CD4-positive, alpha-beta T cell treated with Interleukin-1 beta for 1 hour (primary cell): ENCODE measurements at places on chromosomes 2 and 18.

DNA sequence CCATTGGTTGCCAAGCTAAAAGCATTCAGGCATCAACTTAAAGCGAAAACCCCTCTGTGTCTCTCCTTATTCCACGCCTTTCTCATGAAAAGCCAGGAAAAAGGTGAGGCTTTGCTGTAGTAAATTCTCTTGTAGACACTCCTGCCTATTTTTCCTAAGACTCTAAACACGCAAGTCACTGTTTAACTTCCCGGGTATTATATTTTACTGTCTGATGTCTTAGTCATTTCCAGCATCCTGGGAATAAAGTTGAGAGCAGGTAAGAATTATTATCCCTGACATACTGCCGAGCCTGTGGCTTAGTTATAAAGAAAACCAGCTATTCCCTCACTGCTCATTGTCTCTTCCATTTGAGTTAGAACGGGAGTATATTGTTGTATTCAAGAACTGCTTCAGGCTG is 112.4 kb upstream of the GATA6 start:
- DNase-seq: no peak

GRCh38 chr18:76892832-76893231 is 70.5 kb downstream of the ZNF236 start:
- DNase-seq: no peak

GRCh38 chr2:66982766-66983165 is 414.4 kb upstream of the ETAA1 start:
- no peak for DNase-seq

DNA sequence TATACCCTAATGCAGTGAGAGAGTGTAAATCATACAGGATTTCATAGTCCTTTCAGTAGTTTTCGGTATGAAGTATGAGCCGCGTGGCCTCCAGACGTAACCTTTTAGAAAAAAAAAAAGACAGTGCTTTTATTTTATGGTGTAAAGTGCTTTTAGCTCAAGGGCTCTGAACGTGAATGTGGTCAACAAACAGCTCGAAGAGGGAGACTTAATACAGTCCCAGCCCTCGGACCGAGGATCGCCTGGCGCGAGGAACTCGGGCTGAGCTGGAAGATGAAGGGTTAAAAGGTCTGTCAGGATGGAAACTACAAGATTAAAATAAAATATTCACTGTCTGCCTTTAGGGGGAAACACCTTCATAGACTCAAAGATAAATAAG is 4.0 kb upstream of the BCL11A start:
- DNase-seq: no peak

DNA sequence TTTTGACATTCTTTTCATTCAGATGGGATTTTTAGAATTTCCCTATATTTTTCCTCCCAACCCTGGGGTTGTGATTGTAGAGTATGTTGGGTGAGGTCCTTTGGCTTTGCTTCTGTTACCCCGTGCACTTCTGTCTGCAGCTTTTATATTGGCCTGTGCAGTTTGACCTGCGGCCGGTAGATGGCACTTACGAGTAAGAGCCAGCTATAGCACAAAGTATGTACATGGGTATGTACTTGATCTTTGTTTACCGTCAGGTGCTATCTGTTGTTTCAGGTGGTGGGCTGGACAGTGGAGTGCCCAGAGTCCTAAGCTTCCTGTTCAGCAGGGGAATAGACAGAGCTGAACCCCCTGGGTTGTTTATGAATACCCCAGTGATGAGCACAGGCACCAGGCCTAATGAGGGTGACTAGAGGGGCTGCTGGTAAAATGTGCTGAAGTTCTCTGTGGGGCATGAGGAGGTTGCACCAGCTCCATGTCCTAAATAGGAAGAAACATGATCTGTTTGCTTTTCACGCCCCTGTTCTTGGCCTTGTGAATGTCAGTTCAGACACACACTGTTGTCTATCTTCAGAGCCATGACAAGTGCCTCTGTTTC is 58.9 kb upstream of the THUMPD2 start:
- DNase-seq: no peak

- DNase-seq: no peak
Observed at GRCh38 chr2:135664623-135665068, 77.0 kb upstream of the UBXN4 start.

DNA sequence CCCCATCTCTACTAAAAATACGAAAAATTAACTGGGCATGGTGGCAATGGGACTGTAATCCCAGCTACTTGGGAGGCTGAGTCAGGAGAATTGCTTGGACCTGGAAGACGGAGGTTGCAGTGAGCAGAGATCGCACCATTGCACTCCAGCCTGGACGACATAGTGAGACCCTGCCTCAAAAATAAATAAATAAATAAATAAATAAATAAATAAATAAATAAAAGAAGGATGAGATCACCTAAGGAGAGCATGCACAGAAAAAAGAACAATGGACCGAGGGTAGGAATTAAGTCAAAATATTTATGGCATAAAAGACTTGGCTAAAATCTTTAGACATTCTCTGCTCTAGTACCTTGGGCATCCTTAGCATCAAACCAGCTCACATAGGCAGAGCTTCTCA is 8.9 kb upstream of the RBMS1 start:
- DNase-seq: no peak

DNA sequence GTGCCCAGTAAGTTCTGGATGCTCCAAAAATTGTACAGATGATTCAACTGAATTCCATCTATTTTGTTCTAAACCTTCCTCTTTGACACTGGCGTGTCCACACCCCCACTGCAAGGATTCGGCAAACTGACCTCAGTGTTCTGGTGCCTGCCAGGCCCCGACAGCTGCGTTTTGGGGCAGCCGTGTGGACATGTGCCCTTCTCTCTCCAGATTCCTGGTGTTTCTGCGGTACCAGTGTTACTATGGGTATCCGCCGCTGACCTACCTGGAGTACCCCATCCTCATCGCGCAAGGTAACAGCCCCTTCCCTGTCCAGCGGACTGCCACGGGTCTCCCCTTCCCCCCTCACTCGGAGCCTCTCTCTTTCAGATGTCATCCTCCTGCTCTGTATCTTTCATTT is 5.0 kb downstream of the SLC66A3 start:
- DNase-seq: no peak
